ENCODE measurements at places on chromosomes 5 and 9.

DNA sequence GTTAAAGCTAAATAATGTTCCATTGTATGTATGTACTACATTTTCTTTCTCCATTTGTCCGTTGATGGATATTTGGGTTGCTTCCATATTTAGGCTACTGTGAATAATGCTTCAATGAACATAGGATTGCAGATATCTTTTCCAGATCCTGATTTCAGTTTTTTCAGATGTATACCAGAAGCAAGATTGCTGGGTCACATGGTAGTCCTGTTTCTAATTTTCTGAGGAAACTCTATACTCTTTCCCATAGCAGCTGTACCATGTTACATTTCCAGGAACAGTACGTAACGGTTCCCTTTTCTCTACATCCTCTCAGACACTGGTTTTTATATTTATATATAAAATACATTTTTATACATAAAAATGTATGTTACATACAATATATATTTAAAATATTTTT lies 121.8 kb downstream of the GCNT1 start:
- DNase-seq = no peak

DNA sequence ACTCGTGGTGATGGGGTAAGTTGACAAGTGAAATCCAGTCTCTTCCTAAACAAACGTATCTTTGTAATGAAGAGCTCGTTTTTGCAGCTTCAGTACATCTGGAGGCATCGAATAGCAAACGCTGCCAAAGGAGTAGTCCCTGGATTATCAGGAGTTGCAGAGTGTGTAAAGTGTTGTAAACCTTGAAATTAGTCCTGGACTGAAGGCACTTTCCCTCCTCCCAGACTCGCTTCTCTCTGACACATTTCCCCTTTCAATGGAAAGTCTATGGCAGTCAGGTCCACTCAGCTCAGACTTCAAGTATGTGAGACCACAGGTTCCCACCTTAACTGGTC lies 1.5 kb upstream of the PBX3 start:
- DNase-seq = no peak

GRCh38 chr5:153347611-153348010 lies 142.9 kb upstream of the GRIA1 start:
- DNase-seq = no peak

DNA sequence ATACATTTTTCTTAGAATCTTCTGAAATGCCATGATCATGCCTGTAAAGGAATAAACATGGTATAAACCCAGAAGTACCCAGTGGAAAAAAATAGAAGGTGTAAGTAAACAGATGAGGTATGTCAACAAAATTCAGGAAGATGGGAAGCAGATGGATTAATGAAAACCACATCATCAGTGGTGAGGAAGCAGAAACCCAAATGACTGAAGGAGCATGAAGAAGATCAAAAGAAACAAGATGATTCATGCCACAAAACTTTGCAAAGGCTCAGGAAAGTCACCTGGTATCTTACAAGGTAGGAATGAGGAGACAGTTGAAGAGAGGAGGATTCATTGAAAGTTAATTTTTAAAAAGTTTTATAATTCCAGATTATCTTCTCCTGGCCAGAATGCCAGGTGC lies 132.8 kb upstream of the PAPPA start:
- DNase-seq = peak; percentile 22

GRCh38 chr5:68846828-68847227 lies 247.0 kb upstream of the SLC30A5 start:
- DNase-seq = no peak

DNA sequence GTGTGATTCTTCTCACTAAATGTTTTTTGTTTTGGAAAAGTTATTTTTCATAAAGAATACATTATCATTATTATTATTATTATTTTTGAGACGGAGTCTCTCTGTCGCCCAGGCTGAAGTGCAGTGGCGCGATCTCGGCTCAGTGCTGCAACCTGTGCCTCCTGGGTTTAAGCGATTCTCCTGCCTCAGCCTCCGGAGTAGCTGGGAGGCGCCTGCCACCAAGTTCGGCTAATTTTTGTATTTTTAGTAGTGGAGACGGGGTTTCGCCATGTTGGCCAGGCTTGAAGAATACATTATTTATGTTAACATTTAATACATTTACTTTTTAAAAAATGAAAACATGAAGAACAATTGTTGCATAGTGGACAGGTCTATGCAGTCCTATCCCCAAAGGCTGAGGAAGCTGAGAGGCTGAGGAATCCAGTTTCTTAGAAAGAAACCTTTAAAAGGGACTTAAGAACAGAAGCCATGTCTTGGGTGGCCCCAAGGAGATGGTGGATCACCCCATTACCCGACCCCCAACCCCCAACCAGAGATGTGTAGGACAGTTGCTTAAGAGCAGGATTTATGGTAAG lies 2.0 kb downstream of the TMEM38B start:
- no peak for DNase-seq

GRCh38 chr5:10695055-10695649 lies 65.9 kb downstream of the DAP start:
- DNase-seq = peak; percentile 62

GRCh38 chr5:31213705-31214121 lies 20.2 kb downstream of the CDH6 start:
- DNase-seq = no peak

DNA sequence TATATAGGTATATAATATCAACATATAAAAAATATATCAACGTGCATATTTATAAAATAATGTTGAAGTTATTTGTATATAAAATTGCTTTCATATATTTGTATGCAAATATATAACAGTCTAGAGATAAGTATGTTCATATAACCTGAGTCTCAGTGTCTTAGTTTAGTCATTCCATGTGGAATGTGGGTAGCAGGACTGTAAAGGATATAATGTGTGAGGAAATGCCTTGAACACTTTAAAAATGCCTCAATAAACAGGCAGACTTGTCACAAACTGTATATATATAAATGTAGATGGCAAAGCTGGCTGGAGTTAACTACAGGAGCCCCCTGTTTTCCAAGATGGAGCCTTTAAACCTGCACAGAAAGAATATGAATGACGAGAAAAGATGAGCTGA lies 48.4 kb downstream of the CCDC125 start:
- no peak for DNase-seq

DNA sequence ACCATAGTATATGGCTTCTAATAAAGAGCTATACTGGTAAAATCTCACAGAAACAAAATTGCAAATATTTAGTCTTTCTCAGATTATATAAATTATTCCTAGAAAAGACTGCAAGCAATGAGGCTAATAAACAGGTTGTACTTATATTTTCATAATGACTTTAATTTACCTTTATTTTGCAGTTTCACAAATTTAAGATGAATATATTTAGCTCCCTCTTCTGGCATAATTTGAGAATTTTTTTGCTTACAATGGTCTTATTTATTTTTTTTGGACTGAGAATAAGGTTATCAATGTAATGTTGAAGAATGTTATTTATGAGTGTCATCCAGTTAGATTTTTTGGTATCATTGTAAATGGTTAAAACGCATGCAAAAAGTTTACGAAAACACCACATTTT lies 56.7 kb downstream of the PIK3R1 start:
- DNase-seq = no peak

- DNase-seq = no peak
Observed at GRCh38 chr9:116090030-116090770, 63.4 kb upstream of the PAPPA start.

DNA sequence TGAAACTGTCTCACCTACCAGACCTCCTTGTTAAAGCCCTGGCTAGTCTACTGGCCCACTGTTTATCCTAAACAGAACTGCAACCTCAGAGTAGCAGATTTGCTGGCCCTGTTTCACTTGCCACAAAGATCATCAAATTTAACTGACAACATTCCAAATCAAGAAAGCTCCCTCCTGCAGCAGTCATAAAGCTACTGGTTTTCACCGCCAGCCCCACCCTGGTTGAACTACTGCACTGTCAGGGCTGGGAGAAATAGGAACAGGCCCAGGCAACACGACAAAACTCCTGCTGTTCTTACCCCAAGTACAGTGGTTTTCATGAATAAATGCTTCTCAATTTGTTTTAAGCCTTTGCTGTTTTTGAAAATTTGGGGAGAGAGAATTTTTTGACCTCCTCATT lies 63.0 kb downstream of the NR6A1 start:
- DNase-seq = no peak

GRCh38 chr5:133483406-133484090 lies 128.8 kb downstream of the FSTL4 start:
- DNase-seq = no peak

DNA sequence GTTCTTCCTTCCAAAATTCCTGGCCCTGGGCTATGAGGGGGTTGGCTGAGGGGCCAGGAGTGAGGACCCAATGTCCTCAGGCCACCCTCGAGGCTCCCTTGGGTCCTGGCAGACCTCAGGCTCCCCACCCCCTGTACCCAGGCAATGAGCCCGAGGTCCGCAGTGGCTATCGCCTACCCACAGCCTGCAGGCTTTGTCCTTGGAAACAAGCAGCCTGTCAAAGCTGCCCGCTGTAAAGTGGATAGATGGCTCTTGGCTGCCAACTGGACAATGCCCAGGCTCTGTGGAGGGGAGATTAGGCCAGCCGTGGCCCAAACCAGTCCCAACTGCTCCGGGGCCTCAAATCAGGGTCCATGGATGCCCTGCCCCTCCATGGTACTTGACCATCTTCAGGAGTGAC lies 2.2 kb upstream of the ADGRD2 start:
- no peak for DNase-seq

GRCh38 chr5:168836603-168837231 lies 257.5 kb upstream of the PANK3 start:
- DNase-seq = peak; percentile 3

DNA sequence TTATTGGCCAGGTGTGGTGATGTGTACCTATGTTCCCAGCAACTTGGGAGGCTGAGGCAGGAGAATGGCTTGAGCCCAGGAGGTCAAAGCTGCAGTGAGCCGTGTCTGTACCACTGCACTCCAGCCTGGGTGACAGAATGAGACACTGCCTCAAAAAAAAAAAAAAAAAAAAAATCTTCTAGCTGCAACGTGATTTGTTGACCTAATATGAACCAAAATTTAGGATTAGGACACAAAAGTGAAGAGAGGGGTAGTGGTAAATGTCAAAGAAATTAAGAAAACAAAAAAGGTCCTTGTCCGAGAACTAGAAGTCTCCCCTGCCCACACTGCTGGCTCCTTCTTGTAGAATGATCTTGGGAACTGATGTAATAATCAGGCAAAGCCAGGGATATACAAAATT lies 272.0 kb downstream of the EFNA5 start:
- no peak for DNase-seq

GRCh38 chr5:156680831-156681230 lies 169.3 kb upstream of the PPP1R2B start:
- DNase-seq = no peak

- peak; percentile 62 for DNase-seq
Observed at GRCh38 chr5:14440582-14441431, 140.8 kb upstream of the OTULINL start.

All from bronchial epithelial cell (primary cell).